Muscle of back (tissue), 13 donors: ENCODE measurements at places on chromosomes 11 and 22. TPM values are rescaled to one million over a fixed set of nuclear protein-coding genes. Genes with fewer than 3 reads are reported as not detected.

- DNase-seq, result no peak
Measured at GRCh38 chr11:71266114-71266833, 13.9 kb upstream of the SHANK2 start.

GRCh38 chr22:20536590-20537324 lies 29.3 kb downstream of the MED15 start:
- no peak for DNase-seq

DNA sequence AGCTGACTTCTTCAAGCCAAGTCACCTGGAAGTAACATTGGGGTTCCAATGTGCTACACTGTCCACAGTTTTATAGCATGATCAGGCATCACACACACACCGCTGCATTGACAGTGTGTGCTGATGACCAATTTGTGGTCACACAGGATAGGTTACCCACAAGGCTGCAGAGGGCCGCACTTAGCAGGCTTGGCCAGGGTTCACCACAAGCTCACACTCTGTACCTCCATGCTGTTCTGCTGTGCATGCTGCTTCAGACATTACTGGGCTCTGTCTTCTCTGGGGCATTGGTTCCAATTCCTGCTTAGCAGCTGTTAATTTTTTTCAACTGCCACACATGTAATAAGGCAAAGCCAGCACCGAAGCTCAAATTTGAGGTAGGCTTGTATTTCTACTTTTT lies 11.0 kb upstream of the NRIP3 start:
- DNase-seq, result no peak

- no peak for DNase-seq
Measured at GRCh38 chr22:30283342-30283741, 6.0 kb downstream of the CASTOR1 start.

DNA sequence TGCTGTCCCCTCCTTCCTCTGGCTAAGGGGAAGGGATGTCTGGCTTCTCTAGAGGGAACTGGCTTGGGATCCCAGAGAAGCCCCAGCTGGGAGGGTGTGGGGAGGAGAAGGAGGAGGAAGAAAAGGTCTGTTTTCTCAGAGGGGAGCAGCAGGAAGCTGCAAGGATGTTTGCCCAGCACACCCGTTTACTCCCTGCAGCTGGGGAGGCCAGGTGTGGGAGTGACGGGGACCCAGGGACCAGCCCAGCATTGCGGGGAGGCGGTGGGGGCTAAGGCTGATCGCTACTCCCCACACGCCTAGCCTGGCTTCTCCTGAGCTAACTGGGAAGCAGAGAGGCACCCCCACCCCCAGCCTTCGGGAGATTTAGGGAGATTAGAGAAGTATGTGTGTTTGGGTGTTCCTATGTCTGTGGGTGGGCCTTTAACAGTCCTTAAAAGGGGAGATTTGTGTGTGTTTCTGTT lies 3.9 kb downstream of the CREB3L1 start:
- DNase-seq, result no peak

GRCh38 chr11:12377106-12377823 lies at the start of gene PARVA:
TSS of gene PARVA (plus strand) at chr11:12377571. CDS start at chr11:12377648, 77 bp downstream.
- peak; percentile 93 for DNase-seq

- peak; percentile 89 for DNase-seq
Measured at GRCh38 chr11:44621140-44621681, 55.7 kb downstream of the CD82 start.

GRCh38 chr11:2580061-2580421 lies 119.8 kb downstream of the KCNQ1OT1 start:
- no peak for DNase-seq

GRCh38 chr11:66716996-66717395 lies 12.0 kb downstream of the SPTBN2 start:
- DNase-seq, result no peak

DNA sequence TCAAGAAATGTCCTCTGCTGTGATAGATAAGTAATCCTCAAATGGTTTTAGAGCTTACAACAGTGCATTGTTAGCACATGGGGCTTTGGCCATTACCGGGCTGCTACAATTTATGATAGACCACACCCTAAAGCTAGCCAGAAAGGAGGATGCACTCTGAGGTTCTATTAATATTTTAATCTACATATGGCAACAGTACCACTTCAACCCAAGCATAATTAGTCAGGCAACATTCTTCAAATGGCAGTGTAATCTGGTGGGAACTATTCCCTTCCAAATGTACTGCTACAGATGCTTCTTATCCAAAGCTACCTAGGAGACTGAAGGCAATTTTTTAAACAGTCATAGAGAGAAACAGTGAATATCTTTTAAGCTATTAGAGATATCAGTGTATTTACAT lies 697.6 kb downstream of the KCNA4 start:
- DNase-seq, result no peak

GRCh38 chr11:95241681-95242081 lies 10.7 kb upstream of the SESN3 start:
- no peak for DNase-seq

- no peak for DNase-seq
Measured at GRCh38 chr11:20966489-20966888, 297.1 kb downstream of the NELL1 start.

DNA sequence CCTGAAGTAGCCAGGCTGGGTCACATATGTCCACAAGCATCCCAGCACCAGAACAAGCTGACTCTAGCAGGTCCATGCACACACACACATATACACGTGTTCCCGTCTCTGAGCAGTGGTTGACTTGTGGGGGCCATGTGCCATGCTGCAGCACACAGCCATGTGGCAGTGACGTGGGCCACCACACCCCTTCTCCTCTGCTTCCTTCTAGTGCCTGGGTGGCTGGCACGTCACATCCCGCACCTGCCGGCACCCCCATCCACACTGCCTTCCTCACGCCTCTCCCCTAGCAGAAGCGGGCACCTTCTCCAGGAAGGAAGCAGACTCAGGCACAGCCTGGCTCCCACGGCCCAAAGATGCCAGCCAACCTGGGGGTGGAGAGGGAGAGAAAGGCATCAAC lies 9.5 kb downstream of the SYT7 start:
- no peak for DNase-seq

DNA sequence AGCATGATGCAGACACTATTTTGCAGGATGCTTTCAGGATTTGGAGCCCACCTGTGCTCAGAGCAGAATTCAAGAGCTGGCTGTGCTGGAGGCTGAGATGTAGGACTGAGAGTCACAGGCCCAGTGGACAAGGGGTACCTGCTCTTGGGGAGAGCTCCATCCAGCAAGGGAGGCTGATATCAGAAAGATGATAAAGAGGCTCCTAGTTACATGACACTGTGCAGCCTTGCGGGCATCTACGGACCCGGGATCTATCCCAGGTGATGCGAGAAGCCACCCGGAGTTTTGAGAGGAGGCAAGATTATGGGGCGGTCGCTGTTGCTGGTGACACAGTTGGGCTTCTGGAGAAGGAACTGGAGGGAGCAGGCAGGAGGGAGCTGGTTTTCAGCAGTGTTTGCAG lies 579.0 kb downstream of the TBC1D22A start:
- DNase-seq, result no peak

Gene DCHS1
- polyA plus RNA-seq, result 37.8 TPM

Gene MCM5
- 52.3 TPM for polyA plus RNA-seq

Gene FAM83F
- 0.24 TPM for polyA plus RNA-seq

Gene SAC3D1
- polyA plus RNA-seq, result 14.2 TPM

Gene SEZ6L
- 0.94 TPM for polyA plus RNA-seq

Gene HINFP
- 13.7 TPM for polyA plus RNA-seq
